ENCODE measurements at places on chromosomes 2 and 18. TPM values are rescaled to one million over a fixed set of nuclear protein-coding genes. Genes with fewer than 3 reads are reported as not detected.

Gene SPR
- 40.1 TPM for total RNA-seq

GRCh38 chr18:45325778-45326177 is 289.5 kb upstream of the SLC14A2 start:
- DNase-seq, result no peak

DNA sequence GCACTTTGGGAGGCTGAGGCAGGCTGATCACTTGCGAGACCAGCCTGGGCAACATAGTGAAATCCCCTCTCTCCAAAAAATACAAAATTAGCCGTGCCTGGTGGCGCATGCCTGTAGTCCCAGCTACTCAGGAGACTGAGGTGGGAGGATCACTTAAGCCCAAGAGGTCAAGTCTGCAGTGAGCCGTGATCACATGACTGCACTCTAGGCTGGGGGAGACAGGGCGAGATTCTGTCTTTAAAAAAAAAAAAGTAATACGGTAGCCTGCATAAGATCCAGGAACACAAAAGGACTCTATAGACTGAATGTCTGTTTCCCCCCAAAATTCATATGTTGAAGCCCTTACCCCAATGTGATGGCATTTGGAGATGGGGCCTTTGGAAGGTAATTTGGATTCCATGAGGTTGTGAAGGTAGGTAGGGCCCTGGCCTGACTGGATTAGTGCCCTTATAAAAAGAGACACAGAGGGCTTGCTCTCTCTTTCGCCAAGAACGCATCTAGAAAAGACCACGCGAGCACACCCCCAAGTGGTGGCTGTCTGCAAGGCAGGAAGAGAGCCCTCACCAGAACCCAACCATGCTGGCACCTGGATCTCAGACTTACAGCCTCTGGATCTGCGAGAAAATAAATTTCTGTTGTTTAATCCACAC is 17.0 kb downstream of the MBOAT2 start:
- peak; percentile 29 for DNase-seq

DNA sequence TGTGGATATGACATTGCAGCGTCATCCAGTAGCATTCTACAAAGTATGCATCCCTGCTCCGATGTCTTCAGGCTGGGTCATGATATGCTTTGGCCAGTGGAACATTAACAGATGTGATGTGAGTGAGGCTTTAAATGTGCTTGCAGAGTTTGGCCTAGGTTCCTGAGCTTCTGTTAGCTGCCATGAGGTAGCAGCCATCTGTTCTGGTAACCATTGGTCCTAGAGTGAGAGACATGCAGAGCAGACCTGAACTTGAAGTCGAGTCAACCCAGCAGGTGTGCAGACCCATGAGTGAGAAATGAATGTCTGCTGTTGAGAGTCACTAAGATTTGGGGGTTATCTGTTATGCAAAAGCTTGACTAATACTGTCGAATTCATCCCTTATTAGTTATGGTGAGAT is 73.8 kb upstream of the NABP1 start:
- DNase-seq, result no peak

- peak; percentile 75 for DNase-seq
These were observed 3.7 kb upstream of the MFSD6 start for GRCh38 chr2:190404487-190404886.

- DNase-seq, result no peak
These were observed 33.7 kb upstream of the TMEM177 start for GRCh38 chr2:119645173-119645855.

GRCh38 chr2:141364821-141365220 is 766.0 kb downstream of the LRP1B start:
- no peak for DNase-seq

DNA sequence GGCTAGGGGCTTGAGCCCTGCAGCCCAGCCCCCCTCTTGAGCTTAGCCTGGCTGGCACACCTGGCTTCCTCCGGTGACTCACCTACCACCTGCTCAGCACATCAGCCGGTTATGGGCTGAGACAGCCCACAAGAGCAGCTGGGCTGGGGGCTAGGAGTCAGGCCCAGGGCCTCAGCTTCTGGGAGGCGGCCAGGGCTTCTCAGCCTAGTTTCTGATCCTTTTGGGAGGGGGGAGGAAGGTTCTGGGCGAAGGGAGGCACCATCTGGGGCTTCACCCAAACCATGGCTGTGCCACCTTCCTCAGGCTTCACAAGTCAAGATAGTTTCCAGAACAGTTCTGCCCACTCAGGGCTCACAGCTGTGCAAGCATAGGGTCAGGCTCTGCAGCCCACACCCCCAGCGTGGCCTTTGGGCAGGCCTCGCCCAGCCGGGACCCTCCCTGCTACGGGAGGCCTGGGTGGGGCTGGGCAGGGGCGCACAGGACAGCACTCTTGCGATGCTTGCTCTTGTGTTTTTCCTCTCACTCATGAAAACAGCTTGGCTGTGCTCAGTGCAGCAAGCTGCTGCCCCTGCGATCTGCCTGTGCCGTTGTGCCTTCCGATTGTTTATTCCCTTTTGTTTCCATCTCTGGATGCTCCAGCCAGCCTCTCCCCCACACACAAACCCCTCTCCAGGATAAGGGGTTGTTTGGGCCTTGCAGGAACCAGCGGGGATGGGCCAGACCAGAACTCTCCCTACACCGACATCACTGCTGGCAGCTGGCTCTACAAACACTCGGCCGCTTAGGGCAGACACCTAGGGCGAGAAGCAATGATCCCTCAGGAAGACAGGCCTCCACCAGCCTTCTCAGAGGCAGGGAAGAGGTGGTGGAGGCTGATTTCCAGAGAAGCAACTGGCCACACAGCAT is 26.1 kb upstream of the SEMA4C start:
- DNase-seq, result no peak

- DNase-seq, result no peak
These were observed 400.6 kb upstream of the CHST9 start for GRCh38 chr18:27585602-27586173.

DNA sequence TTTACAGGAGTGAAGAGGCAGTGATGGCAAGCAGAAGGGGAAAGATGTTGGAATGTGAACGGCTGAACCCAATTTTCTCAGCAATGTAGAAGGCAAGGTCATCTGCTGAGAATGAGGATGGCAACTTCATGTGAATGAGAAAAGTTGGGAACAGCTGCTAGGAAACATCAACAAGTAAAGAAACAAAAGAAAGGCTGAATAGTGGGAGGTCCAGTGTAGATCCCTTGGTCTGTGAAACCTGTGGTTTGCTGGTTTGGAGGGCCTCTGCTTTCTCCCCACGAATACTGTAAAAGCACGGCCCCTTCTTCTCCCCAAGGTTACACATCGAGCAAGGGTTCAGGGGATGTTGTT is 27.4 kb downstream of the MARCHF4 start:
- DNase-seq, result no peak

Gene BCL2
- 12.3 TPM for total RNA-seq

- DNase-seq, result peak; percentile 86
These were observed at the start of the genes BCS1L and ZNF142 for GRCh38 chr2:218659258-218659987. Gene BCS1L (plus strand): TSS chr2:218659683. CDS start chr2:218660988, 1,305 bp downstream. Gene ZNF142 (minus strand): TSS chr2:218659623. CDS start chr2:218656429, 3,194 bp downstream.

Gene SMYD1
- not detected for total RNA-seq

Gene TUBA4B
- total RNA-seq, result not detected

- no peak for DNase-seq
These were observed 107.7 kb upstream of the MEIS1 start for GRCh38 chr2:66327066-66327740.

- DNase-seq, result no peak
These were observed 39.5 kb upstream of the MARCO start for GRCh38 chr2:118902266-118903028.

DNA sequence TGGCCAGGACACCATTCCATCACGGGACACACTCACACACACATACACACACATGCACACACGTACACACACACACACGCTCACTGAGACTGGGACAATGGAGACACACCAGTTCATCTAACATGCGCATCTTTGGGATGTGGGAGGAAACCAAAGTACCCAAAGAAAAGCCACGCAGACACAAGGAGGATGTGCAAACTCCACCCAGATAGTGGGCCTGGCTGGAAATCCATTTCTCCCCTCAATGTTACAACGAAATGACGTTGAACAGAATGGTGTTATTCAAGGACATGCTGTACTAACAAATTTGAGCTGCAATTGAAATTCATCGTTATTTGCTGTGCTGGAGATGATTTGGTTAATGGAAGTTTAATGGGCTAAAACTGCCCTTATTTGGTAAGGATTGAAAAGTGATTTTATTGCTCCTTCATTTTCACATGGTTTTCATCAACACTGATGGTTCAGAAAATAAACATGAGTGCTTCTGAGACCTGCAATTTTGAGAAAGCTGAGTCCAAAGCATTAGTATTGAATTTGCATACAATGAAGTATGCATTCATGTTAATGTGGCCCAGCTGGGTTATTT is 110.0 kb downstream of the KCNE4 start:
- no peak for DNase-seq

DNA sequence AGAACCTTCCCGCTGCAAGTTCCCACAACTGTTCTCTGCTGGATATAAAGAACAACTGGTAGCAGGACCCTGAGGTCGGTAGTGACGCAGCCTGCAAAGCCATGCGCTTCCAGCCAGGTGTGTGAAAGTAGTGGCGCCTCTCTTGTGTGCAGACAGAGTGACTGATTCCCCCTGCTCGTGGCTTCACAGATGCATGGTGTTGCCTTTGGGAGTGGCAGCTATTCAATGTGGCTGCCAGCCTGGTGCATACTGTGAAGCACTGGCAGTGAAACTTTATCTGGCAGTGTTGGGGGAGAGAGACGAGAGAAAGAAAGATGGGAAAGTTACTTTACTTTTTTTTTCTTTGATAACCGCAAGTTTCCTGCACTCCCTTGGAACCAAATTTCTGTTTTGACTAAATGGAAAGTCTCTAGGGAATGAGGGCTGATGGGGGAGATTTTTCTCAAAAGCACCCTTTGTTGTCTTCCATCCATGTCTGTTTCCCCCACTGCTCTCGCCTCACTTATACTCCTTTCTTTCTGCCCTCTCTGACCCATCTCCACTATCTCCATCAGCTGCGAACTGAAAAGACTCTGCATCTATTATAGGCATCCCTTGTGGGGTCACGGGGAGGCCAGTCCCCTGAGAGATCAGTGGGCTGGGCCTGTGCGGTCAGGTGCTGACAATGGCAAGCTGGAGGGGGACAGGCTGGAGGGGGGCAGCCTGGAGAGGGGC is 90.0 kb upstream of the TNP1 start:
- DNase-seq, result no peak

GRCh38 chr2:132009177-132009873 is 152.4 kb downstream of the ANKRD30BL start:
- DNase-seq, result no peak

DNA sequence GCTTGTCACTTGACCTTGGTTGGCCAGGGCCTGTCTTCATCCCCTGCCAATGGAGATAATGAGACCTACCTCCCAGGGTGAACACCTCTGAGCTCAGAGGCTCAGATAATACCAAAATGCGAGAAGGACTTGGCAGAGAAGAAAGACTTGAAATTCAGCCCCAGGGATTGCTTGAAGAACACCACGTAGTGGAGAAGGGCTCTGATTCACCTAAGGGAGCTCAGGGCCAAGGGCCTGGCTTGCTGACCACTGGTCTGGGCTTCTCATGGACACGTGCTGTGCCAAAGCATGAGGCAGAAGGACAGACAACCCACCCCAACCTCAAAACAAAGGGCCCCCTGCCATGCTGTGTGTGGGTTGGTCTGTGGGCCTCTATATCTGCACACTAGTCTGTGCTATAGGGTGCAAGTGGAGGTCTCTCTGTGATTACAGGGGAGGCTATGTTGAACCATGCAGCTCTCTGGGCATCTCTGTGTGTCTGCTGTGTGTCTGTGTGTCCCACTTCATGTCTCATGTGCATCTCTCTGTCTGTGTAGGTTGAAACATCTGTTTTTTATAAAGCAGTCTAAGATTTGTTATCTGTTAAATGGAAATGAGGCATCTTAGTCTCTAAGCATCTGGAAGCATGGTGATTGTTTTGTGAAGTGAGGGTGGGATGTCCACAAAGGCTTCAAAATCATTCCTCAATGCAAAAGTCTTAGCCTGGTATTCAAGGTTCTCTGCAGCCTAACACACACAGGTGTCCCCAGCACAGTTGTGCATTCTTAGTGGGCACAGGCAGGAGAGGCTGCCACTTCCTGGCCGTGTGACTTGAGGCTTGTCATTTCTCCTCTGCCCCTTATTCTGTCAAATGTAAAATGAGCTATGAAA is 61.0 kb upstream of the EPAS1 start:
- no peak for DNase-seq

Gene TFCP2L1
- total RNA-seq, result 0.09 TPM

- no peak for DNase-seq
These were observed 302.2 kb upstream of the STON1 start for GRCh38 chr2:48227617-48228344.

DNA sequence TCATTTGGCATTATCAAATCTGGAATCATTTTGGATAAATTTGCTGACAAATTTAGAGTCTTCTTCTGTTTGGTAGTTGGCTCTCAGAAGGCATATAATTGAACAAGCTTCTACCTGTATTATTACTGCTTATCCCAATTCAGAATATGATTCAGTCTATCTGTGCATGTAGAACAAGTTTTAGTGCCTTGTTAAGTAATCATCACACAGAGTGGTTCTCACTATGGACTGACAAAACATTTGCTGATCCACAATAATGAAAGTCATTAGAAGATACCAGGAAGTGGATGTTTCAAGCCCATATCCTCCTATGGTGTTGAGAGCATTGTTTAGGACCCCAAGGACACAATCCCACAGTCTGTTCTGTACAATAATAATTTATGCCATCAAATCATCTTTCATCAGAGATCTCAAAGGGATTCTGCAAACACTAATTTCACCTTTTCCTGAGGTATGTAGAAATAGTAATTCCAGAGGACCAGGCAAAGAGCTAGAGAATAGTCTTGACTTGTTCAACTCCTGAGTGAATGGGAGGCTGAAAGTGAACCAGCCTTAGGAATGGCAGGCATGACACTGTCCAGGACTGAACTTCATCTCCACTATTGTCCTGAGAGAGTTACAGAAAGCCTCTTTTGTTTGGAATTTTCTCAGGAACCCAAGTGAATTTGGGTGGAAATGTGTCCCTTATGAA is 29.6 kb upstream of the DSC1 start:
- no peak for DNase-seq

GRCh38 chr2:203763241-203763937 is 57.0 kb downstream of the CD28 start:
- no peak for DNase-seq

Gene HSPE1
- total RNA-seq, result 326 TPM

DNA sequence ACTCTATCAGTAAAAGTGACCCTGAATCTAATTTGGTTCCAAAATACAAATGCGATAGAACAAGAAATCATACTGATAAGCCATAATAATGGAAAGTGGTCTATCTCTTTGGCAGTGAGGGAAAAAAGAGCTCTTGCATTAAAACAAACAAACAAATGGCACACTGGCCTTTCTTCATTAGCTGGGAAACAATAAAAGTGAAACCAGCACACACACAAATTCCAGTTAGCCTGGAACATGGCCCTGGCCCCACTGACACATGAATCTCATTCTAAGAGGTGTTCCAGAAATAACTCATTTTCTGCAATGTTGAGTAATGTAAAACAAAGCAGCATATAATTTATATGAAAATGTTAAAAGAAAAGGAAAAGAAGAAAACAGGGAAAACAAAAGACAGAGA is 79.3 kb upstream of the TGFA start:
- DNase-seq, result no peak

Data from NCI-H460 (cell line).